ENCODE measurements at places on chromosomes 13 and 19.

GRCh38 chr19:11199517-11199916 is 2.2 kb upstream of the KANK2 start:
- DNase-seq, result no peak

GRCh38 chr19:42024622-42025111 is 30.6 kb upstream of the ATP1A3 start:
- DNase-seq, result no peak

DNA sequence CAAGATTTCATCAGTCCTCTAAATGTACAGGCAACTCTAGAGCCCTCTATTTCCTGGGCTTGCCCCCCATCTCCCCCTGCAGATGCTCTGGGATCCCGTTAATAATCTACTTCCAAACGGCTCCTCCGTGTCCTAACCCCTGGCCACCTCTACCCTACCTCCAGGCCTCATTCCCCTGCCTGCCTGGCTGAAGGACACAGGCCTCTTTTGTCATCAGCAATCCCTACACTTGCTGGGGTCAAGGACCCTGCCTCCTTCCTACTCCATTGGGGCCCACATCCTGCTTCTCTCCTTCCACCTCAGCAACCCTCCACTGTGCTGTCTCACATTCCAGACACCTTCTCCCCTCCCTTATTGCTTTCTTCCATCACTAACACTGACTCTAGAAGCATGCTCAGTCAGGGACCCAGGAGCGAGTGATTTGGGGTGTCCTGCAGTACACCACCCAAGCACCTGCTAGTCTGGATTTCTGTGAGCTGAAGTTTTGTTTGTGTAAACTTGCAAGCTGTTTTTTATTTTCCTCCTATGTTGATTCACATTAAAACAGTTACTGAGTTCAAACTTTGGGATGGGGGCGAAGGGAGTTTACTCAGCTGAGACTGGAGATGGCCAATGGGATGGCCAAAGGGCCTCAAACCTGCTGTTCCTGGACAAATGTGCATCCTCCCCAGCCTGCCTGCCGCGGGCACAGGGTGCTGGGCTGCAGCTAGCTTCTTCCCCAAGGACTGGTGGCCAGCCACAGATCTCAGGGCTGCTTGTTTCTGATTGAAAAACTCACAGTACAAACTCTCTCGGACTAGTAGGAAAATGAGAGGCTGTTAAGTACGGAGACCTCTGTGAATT is 314.7 kb downstream of the FOXO1 start:
- DNase-seq, result no peak

- no peak for DNase-seq
These were observed 51.5 kb downstream of the ATP7B start for GRCh38 chr13:51959773-51960172.

GRCh38 chr13:94345374-94346195 is 133.9 kb downstream of the DCT start:
- DNase-seq, result peak; percentile 45

- DNase-seq, result no peak
These were observed 152.6 kb upstream of the VSTM2B start for GRCh38 chr19:29372921-29373797.

- peak; percentile 32 for DNase-seq
These were observed 53.9 kb upstream of the CEACAM21 start for GRCh38 chr19:41521931-41522555.

DNA sequence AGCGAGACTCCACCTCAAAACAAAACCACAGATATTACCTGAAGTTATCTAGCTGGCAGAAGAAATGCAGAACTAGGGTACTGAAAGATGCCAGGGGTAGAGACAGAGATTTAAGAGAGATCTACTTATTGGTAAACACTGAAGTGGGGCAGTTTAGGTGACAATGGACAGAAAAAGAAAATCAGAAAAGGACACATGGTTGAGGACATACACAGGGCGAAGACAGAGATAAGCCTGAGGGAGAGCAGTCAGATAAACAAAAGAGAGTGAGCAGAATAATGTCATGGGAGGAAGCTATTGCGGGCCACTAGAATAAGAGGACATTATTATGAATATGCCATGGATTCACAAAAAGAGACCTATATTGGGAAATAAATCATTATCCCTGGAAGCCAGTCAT is 3.3 kb downstream of the NEK5 start:
- DNase-seq, result no peak

DNA sequence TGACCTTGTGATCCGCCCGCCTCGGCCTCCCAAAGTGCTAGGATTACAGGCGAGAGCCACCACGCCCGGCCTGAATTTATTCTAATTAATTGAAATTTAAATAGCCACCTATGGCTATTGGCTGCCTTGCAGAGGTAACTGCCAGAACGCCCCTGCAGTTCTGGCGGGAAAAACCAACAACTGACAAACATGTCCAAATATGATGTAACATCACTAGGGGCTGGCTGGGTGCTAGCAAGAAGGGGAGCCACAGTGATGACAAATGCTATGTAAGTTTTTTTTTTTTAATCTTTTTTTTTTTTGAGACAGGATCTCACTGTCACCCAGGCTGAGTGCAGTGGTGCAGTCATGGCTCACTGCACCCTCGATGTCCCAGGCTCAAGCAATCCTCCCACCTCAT is 12.9 kb downstream of the ZSWIM9 start:
- DNase-seq, result no peak

- no peak for DNase-seq
These were observed 7.2 kb upstream of the CEACAM8 start for GRCh38 chr19:42601811-42602443.

DNA sequence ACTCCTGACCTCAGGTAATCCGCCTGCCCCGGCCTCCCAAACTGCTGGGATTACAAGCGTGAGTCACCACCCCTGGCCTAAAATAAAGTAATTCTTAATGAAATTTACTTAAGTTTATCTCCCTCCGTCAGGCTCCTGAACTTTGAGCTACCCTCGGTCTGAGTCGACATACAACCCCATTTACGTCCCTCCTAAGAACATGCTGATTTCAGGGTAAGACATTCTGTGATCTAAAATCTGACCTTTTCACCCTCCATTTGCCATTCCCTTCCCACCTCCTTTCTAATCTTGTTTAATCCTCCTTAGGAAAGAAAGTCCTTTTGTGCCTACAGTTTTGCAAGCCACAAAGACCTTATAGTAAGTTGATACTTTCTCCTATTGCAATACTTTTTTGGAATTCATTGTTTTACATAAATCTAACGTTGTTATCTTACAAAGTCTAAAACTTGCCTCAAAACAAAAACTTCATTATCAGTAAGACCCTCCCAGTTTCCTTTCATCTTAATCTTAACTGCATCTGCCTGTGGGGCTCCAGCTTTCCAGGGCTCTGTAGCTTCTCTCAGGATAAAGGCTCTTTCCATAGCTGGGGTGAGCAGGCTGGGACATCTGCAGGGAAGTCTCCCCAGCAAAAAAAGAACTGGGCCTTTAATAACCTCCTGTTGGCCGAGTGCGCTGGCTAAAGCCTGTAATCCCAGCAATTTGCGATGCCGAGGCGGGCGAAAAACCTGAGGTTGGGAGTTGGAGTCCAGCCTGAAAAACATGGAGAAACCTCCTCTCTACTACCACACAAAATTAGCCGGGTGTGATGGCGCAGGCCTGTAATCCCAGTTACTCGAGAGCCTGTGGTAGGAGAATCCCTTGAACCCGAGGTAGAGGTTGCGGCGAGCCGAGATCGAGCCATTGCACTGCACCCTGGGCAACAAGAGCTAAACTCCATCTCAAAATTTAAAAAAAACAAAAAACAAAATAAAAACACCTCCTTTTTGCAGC is 143.1 kb downstream of the ZNF737 start:
- no peak for DNase-seq

DNA sequence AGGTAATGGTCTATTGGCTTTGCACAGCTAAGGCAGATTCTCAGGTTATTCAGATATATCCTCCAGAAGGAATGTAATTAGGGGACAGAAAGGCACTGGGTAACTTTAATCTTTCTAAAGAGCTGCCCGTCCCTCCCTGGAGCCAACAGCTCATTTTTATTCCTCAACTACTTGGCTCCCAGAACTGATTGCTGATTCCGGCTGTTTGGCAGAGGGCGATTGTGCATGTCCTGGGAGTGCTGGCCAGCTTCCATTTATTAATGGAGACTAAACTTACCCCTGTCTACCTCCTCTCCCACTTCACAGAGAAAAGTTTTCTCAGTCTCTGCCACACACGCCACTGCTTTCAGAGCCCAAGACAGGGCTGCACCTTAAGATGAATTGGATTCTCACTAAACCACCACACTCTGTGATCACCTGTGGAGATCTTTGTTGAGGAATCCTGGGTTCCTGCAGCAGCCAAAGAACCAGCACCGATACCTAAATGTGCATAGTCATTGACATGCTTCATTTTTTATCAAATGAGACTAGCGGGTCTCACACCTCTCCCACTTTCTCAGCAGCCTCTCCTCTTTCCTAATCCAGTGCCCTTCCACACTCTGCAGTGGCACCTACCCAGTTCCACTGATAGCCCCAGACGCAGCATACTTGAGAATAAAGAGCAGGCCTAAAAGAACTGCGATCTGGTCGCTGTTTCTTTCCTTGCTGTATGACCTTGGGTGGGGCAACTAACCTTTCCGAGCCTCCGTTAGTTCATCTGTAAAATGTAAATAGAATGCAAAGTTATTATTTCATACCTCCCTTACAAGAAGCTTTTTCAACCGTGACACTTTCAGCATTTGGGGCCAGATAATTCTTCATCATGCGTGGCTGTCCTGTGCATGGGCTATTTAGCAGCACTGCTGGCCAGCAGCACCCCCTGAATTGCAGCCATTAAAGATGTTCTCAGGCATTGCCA is 648.7 kb downstream of the UQCRFS1 start:
- no peak for DNase-seq

DNA sequence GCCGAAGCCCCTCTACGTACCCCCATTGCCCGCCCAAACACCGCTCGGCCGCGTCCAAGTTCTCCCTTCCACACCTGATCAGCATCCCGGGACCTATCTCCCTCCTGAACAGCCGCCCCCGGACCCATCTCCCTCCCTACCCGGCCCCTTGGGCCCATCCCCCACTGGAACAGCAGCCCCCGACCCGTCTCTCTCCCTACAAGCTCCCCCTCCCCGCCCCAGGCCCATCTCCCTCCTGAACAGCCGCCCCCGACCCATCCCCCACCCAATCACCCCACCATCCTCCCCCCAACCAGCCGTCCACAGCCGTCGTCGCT is 610 bp downstream of the ZSCAN1 start:
- no peak for DNase-seq

DNA sequence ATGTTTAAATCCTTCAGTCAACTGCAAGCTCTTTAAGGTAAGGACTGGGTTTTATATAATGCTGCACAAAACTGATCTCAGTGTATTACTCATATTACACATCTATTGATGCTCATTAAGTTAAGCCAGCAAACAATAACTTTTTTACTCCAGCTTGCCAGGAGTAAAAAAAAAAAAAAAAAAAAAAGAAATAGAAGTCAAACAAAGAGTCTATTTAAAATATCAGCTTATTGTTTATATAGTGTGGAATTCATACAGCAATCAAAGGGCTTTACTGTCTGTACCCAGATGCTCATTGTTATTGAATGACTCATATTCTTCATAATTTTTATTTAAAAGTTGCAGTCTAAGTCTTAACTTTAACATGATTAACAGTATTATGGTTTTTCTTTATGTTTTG is 21.8 kb upstream of the KBTBD7 start:
- DNase-seq, result no peak

DNA sequence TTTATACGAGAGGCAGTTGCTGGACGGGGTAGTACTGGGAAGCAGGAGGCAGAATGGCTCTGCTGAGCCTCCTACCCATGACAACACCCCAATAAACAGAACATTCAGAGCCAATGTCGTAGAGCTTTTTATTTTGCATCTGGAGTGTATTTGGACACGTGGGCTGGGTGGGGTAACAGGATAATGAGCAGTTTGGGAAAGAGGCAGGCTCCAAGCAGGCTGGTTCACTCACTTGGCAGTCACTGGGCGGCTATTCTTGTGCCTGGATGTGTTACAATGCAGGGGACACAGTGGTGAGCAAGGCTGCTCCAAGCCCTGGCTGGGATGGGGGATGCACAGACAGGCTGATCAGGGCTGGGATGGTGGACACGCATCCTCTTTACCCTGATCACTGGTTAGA is 9.5 kb downstream of the ACTMAP start:
- no peak for DNase-seq

DNA sequence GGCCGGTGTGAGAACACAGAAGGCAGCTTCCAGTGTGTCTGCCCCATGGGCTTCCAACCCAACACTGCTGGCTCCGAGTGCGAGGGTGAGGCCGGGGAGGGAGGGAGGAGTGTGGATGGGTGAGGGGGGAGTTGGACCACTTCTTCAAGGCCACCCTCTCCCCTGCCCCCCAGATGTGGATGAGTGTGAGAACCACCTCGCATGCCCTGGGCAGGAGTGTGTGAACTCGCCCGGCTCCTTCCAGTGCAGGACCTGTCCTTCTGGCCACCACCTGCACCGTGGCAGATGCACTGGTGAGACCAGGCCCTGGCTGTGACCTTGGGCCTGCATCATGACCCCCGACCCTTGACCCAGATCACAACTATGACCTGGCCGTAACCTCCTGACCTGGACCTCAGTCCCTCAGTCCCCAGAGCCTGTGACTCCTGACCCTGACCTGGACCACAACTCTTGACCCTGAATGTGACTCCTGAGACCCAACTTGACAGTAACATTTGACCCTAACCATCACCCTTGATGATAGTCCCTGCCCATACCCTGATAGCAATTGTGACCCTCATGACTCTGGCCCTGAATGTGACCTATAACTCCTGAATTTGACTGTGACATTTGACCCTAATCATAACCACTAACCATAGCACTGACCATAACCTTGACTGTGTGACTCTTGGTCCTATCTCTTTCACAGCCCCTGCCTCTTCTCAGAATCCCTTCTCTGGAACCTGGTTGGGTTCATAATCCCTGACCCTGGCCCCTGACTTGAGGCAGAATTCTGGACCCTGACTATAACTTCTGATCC is 10.9 kb downstream of the LTBP4 start:
- no peak for DNase-seq

GRCh38 chr19:45761714-45762113 is 7.3 kb downstream of the SIX5 start:
- DNase-seq, result no peak

DNA sequence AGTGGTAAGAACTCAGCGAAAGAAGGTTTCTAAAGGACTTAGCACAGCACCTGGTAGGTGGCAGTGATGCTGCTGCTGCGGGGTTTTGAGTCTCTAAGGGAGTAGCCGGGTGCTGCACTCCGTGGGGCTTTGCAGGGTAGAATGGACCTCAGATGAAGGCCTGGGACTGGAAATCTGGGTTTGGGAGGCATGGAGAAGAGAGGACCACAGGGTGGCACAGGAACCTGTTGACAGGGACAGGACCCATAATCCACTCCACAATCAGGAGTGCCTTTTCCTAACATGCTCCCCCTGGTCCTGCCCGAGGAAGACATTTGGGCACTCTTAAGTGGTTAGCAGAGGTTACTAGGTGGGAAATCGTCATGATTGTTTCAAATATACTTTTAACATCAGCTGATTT is 29.8 kb downstream of the TDRD12 start:
- no peak for DNase-seq

- no peak for DNase-seq
These were observed 711 bp downstream of the CAMSAP3 start for GRCh38 chr19:7596211-7596937.

Data from NCI-H1105 (cell line).